CD4-positive, alpha-beta T cell treated with Interleukin-15 for 1 hour (primary cell): ENCODE measurements at places on chromosomes 16 and 17.

DNA sequence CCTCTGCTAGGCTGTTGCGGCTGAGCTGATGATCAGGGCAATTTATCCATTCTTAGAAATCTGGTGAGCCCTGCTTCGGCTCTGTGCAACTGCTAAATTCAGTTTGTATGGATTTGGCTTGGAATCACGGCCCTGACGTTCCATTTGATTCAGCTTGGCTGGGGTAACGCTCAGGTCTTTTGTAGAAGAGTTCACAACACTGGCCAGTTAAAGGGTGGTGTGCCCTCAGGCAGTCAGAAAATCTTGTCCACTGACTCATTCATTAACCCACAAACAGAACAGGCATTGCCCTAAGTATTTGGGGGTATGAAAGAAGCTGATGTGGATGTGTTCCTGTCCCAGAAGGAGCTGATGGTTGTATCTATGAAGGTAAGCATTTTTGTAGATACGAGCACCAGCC is 53.9 kb downstream of the GNAO1 start:
- DNase-seq, result no peak

GRCh38 chr17:78144147-78144719 is 2.0 kb upstream of the C17orf99 start:
- DNase-seq, result peak; percentile 74

DNA sequence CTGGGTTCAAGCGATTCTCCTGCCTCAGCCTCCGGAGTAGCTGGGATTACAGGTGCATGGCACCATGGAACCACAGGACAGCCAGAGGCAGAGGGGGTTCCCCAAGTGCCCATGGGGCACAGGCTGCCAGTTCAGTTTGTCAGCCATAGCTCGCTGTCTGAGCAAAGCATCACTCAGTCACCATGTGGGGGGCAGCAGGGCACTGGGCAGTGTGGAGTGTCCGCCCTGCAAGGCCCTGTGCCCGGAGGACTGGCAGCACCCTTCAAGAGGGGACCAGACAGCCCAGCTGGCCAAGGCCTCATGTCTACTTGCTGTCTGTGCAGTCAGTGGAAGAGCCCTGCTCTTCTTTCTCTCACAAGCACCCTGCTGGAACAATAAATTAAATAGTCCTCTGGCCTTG is 6.4 kb downstream of the ALYREF start:
- DNase-seq, result no peak

DNA sequence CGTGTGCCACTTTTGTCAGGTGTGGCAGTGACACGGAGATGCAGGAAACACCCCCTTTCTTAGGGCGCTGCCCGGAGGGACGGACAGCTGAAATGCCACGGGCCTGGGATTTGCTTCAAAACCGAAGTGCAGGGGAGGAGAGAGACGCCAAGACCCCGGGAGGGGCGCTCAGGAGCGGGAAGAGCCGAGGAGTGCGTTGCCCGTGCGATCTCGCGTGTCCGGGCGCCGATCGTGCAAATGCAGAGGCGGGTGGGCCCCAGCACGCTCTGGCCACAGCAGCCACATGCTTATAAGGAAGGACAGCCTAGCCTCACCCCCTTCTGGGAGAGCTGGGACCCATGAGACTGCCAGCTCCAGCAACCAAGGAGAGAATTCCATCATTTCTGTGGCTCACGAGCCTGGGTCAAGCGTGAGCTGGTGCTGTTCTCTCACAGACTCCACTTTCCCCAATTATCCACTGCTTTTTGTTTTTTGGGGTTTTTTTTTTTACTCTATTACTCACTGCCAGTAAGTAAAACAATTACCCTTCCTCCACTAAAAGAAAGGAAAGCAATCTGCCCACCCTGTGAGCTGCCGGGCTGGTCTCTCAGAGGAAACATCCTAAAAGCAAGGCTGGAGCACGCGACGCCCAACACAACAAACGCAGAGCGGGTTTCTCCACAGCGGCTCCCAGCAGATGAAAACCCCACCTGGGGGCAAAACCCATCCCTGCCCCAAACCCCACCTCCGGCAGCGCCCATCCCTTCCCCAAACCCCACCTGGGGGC is 27.2 kb upstream of the C16orf95 start:
- DNase-seq, result no peak

DNA sequence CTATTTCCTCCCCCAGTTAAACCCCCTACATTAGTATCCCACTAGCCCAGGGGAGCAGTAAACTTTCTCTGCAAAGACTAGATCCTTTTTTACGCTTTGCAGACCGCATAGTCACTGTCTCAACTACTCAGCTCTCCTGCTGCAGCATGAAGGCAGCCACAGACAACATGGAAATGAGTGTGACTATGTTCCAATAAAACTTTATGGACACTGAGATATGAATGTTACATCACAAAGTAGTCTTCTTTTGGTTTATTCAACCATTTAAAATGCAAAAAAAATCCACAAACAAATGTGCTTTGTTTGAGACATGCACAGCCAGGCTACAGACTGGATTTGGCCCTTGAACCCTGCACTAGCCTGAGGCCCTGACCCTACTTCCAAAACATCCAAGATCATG is 1.9 kb upstream of the RNASEK start:
- no peak for DNase-seq

- DNase-seq, result no peak
Observed at GRCh38 chr16:59324462-59324861, 590.3 kb upstream of the GOT2 start.

GRCh38 chr17:32813021-32813420 is 63.9 kb downstream of the MYO1D start:
- DNase-seq, result no peak

GRCh38 chr17:12759090-12759489 is 30.2 kb upstream of the ARHGAP44 start:
- no peak for DNase-seq

GRCh38 chr17:78865682-78866390 is 25.2 kb upstream of the USP36 start:
- peak; percentile 66 for DNase-seq

DNA sequence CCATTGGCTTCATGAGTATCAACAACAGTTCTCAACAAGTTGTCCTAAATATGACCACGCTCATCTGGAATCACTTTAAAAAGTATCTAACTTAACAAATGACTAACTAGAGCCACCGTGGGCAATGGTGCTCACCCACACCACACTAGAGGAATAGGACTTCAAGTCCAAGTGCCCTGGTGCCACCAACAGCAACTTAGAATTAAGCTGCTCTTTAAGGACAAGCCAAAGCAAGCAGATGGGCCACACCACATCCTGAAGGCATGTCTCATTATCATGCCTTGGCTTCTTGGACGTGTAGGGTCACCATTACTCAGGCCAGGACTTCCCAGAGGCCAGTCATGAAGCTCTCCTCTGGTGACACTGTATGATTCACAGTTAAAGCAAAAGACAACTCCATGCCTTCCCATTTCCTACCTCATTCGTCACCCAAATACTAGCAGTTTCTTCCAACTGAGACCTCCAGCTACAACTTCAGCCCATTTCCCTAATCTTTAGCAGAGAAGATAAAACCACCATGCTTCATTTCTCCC is 9.4 kb upstream of the SLC6A4 start:
- no peak for DNase-seq

GRCh38 chr17:5598457-5598856 is 14.1 kb upstream of the NLRP1 start:
- no peak for DNase-seq

DNA sequence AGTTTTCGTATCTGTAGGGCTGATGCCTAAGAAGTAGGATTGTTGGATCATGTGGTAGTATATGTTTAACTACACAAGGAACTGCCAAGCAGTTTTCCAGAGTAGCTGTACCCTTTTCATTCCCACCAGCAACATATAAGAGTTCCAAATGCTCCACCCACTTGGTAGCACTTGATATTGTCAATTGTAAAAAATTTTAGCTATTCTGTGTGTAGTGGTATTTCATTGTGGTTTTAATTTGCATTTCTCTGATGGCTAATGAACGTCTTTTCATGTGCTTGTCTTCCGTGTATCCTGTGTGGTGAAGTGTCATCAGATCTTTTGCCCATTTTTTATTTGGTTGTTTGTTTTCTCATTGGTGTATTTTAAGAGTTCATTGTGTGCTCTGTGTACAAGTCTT is 69.7 kb downstream of the TANC2 start:
- no peak for DNase-seq

DNA sequence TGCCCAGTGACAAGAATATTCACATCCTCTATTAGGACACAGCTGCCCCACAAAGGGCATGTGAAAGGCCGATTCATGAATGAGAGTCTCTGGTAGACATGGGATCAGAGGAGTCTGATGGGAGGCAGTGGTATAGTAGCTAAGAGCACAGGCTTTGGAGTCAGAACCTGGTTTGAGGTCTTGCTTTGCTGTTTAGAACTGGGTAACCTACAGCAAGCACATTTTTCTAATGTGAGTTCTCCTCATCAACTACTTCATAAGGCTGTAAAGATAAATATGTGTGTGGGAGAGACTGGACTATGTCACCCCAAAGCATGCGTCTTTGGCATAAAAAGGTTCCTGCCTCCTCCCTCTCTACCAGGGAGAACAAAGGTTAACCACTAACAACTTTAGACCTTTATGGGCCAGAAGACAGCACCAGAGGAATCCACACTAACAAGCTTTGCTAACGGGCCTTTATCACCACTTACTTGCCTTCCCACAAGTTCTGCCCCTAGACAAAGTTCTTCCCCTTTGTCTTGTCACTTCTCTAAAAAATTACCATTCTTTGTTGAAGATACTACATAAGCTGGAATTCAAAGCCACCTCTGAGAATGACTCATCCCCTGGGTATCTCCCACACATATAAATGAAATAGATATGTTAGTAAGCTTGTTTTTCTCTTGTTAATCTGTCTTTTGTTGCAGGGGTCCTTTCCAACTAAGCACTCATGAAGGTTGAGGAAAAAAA is 21.1 kb downstream of the CDR2 start:
- DNase-seq, result no peak

GRCh38 chr16:51579652-51580360 is 428.7 kb upstream of the SALL1 start:
- no peak for DNase-seq

DNA sequence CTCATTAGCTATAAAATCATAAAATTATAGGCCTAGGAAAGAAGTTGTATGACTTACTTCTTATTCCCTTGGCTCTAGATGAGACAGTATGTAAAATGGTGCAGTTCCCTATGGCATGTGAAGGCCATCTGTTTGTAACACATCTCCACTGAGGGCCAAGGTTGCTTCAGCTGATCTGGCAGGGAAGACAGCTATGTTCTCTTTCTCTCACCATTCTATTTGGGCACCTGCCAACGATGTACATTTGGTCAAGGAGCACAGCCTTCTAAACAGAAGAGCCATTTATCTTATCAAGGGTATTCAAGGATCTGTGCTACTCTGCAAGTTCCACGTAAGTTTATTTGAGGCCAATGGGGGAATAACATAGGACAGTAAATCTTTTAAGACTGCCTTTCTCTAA is 129.8 kb upstream of the TOM1L1 start:
- DNase-seq, result no peak

- DNase-seq, result no peak
Observed at GRCh38 chr17:32335046-32335445, 6.9 kb downstream of the C17orf75 start.

GRCh38 chr16:28027055-28027454 is 36.5 kb downstream of the GSG1L start:
- no peak for DNase-seq

GRCh38 chr16:2692251-2692947 is 10.1 kb downstream of the KCTD5 start:
- no peak for DNase-seq

GRCh38 chr16:23539984-23540816 is 16.9 kb downstream of the EARS2 start:
- no peak for DNase-seq

DNA sequence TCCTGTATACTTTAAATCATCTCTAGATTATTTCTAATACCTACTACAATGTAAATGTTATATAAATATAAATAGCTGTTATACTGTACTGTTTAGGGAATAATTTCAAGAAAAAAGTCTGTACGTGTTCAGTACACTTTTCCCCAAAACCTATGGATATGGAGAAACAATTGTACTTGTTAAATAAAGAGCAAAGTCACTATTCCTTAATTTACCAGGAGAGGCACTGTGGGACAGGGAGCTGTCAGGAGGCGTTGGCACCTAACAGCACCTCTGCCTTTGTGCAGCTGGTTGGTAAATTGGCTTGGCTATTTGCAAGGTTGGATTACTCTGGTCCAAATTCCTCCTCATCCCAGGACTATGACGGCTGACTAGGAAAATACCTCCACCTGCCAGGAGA is 28.0 kb downstream of the CRHR1 start:
- DNase-seq, result no peak

GRCh38 chr17:45414990-45415881 is 17.4 kb downstream of the ARHGAP27 start:
- no peak for DNase-seq

DNA sequence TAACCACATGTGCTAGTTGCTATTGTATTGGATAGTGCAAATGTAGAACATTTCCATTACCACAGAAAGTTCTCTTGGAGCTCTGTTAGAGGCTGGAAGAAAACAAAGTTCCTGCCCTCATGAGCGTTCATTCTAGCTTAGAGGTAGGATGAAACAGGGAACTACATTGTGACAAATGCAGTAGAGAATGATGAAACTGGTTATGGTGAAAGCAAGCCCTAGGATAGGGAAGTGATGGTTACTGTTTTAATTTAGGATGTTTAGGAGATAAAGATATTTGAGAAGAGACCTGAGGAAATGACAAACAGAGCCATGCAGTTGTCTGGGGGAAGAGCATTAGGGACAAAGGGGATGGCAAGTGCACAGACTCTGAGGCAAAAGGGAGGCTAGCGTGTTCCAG is 50.7 kb downstream of the AATF start:
- no peak for DNase-seq

DNA sequence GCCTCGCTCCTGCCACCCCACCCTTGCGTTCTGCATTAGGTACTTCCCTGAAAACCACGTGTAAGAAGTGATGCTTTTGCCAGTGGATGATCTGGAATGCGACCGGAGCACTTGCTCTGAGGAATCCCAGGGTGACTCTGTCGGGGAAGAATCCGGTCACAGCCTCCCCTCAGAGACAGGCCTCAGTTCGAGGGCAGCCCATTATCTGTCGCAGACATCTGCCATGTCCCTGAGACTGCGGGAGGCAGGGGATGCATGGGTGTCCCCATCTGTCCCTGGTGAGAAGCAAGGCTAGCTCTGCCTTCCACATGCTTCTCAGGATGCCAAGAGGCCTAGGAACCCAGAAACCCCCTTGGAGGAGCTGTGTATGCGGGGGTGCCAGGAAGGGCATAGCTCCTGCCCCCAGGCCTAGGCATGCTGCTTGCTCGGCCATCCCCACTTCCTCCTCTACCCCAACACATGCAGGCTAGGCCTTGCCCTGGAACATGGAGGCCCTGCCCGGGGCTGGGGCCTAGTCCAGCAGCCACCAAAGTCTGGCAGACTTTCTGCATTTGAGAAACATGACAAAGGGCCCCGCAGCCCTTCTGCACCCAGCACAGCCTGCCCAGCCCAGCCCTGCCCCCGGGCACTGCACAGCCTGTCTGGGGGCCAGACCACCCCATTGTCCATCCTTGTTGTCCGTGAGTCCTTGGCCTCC is 20.5 kb downstream of the MNT start:
- no peak for DNase-seq

GRCh38 chr16:88896238-88897070 is 30.0 kb upstream of the PABPN1L start:
- no peak for DNase-seq
